Fibroblast of upper back skin (primary cell): ENCODE measurements at places on chromosomes 12 and 14.

DNA sequence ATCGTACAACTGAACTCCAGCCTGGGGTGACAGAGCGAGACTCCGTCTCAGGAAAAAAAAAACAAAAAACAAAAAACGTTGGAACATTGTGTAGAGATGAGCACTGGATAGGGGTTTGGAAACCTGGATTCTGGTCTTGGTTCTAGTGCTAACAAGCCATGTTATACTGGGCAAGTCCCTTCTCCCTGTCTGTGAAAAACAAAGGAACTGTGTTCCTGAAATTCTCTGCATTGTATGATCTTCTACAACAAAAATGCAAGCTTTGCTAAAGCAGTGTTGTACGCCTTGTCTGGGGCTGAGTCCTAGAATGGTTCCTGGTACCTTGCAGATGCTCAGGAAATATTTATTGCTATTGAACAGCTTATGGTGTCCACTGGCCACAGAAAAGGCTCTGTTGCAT lies 13.4 kb downstream of the GPRC5D start:
- no peak for DNase-seq

- DNase-seq, result no peak
Measured at GRCh38 chr12:24138041-24138440, 188.6 kb upstream of the SOX5 start.

DNA sequence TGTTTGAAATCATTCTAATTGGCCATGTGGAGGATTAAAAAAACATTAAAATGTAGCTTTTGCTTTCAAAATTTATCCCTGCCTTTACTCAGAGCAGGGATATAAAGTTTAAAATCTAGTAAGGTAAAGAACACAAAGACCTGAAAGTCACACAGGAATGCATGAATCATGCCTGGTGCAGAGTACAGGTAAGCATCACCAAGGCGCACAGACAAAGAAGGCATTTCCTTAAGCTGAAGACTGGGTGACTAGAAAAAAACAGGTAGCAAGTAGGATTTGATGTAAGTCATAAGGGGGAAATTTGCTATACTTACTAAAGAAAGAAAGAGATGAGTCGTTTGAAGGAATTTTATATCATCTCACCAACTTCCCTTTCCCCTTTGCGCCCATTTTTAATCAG lies 405.6 kb downstream of the GXYLT1 start:
- no peak for DNase-seq

GRCh38 chr12:38138225-38139221 lies 178.1 kb upstream of the ALG10B start:
- peak; percentile 48 for DNase-seq

- no peak for DNase-seq
Measured at GRCh38 chr12:31263661-31264060, 62.3 kb downstream of the SINHCAF start.

- no peak for DNase-seq
Measured at GRCh38 chr12:78328524-78328923, 497.8 kb downstream of the NAV3 start.

DNA sequence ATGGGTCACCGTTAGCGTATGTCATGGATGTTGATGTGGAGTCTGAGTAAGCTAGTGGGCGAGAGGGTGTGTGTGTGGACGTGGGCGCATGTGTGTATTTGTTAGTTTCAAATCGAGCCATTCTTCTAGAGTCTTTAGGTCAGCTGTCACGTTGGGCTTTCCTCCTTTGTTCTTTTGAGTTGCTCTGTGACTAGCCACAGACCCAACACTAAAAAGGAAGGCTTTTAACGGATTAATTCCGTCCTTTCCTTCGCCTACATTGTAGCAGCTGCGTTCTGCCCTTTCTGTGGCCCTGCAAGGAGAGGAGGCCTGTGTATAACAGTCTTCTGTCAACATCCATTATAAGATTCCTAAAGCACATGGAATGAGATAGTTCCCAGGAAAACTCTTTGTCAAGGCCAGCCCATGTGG lies 117.2 kb upstream of the DNM1L start:
- no peak for DNase-seq

GRCh38 chr14:25006961-25007795 lies 42.8 kb downstream of the STXBP6 start:
- peak; percentile 90 for DNase-seq

- peak; percentile 85 for DNase-seq
Measured at GRCh38 chr12:113222730-113223531, 1.7 kb downstream of the TPCN1 start.

DNA sequence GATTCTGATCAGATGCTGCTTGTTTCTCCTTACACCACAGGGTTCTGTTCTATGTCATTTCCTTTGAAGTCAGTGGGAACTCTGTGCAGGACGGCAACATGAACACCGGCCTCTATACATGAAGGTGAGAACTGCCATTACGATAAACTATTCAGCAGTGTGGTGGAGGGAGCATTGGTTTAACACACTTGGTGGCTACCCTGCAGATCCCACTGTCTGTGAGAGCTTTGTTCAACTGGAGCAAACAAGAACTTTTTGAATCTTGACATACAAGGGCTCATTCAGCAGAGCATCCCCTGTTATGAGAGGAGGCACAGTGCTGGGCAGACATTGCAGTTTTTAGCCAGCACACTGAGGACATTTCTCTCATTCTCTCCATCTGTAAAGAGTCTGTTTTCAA lies 10.7 kb upstream of the FRS2 start:
- no peak for DNase-seq
